Activated CD8-positive, alpha-beta memory T cell treated with anti-CD3 and anti-CD28 coated beads for 1 hour (primary cell): ENCODE measurements at places on chromosomes 5 and 9.
A peak's percentile ranks its signal among the peaks of the same experiment; 100 is the strongest.

GRCh38 chr9:137694236-137694959, 75.6 kb downstream of the EHMT1 start:
- no peak for DNase-seq

- no peak for DNase-seq
Measured at GRCh38 chr5:152649609-152650008, 244.5 kb upstream of the NMUR2 start.

GRCh38 chr5:129977810-129978209, 73.5 kb downstream of the CHSY3 start:
- DNase-seq = no peak

DNA sequence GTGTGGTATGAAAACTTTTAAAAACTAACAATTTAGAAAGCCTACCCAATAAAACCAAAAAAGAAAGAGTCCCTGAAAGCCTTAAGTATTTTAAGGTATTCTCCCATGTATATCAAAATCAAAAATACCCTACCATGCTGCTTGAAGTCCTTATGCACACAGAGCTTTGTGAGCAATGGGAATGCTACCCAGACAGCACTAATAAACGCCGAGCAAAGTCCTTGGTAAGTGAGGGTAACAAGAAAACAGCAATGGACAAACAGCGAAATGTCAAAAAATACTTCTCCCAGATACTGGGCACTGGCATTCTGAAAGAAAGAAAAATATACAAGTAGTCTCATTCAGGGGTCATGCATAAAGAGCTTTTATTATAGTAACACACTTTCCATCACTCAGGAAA, 27.4 kb downstream of the ERMP1 start:
- no peak for DNase-seq

- DNase-seq = peak; percentile 56
Measured at GRCh38 chr5:141664733-141665461, 13.7 kb upstream of the FCHSD1 start.

DNA sequence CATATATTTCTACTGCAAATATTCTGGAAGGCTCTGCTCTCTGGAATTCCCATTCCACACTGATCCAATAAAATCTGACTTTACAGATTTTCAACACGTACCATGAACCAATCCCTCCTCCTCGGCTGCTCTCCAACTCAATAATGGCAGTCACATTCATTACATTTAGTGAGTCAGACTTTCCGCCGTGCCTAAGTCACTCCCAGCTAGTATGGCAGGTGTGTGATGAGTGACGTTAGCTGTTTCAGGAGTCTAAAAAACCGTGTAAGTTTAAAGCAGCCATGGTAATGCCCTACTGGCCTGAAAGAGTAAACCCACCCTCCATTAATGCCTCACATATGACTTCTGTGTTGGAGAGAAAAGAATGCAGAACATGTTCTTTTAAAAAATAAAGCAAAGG, 3.3 kb downstream of the FBN2 start:
- no peak for DNase-seq

- DNase-seq = no peak
Measured at GRCh38 chr5:6450319-6450833, 1.7 kb downstream of the UBE2QL1 start.

- no peak for DNase-seq
Measured at GRCh38 chr5:59790776-59791475, 102.6 kb downstream of the PDE4D start.

GRCh38 chr5:61053937-61054336, 108.3 kb downstream of the SMIM15 start:
- no peak for DNase-seq
